ENCODE measurements at places on chromosomes 5 and 9.
A peak's percentile ranks its signal among the peaks of the same experiment; 100 is the strongest.

DNA sequence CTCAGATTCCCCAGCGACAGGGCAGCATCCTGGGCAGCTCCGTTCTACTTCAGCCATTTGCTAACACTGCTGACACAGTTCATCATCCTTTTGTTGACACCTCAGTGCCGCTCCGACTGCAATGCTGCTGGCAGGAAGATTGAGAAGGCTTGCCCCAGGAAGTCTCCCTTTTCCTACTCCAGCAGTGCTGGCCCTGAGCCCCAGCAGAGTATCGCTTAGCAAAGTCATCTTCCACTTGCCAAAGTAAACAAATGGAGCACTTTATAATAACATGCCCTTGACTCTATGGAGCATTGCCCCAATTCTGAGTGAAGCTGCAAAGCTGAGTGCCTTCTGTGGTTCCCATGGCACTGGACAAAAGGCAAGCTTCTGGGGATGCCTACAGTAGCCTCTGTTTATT lies 32.2 kb downstream of the PRLR start:
- no peak for DNase-seq

GRCh38 chr5:40499518-40500273 lies 180.0 kb upstream of the PTGER4 start:
- peak; percentile 69 for DNase-seq

GRCh38 chr9:36086442-36086841 lies 49.7 kb downstream of the RECK start:
- no peak for DNase-seq

DNA sequence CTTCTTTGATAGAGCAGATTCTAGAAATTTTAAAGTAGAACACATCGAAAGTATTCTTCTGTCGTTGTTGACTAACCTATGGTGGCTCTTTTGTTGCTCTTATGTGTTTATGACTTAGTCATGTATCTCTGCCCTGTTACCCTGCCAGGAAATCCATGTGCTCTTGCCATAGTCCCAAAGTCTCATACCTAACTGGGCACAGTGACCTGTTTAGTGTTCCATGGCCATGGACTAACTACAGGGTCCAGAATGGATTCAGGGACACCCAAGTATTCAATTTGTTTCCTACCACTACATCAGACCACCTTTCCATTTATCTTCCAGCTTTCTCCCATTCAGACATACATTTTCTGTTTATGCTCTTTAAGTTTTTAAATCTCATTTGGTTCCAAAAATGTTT lies 18.0 kb downstream of the SLC44A1 start:
- DNase-seq = no peak

- DNase-seq = peak; percentile 78
Observed at GRCh38 chr9:33161011-33161588, 6.0 kb downstream of the B4GALT1 start.
